ENCODE measurements at places on chromosomes 1 and 21.

GRCh38 chr1:12594966-12595756 lies 22.8 kb downstream of the DHRS3 start:
- DNase-seq = no peak

DNA sequence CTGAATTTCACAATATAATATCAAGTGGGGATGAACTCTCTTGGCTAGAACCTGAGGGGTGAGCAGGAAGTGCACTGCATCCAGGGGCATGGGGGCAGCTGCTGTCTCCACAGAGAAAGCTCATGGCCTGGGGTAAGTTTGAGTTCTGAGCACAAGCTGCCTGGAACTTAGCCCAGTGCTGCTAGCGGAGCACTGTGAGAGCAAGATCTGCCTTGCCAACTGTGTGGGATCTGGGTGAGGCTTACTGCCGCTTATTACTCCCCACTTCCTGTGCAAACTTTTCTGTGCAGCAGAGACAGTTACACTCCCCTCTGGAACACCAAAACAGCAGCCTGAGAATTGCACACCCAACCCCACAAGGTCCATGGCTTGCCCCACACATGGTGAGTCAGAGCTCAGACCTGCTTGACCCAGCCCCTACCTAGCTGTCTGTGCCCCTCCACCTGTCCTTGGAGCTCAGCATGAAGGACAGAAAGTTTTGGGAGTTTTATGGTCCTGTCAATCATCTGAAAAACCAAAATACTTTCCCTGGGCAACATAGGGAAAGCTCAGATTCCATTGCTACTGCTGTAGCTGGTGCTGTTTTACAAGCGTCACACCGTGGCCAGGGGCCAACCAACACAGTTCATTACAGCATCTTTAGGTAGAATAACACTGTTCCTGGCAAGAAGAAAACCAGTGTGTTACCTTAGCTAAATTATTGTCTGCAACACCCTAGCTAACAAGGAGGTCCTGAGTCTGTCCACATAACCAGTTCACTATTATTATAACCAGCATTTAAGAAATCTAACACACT lies 762.1 kb upstream of the NEGR1 start:
- DNase-seq = no peak

DNA sequence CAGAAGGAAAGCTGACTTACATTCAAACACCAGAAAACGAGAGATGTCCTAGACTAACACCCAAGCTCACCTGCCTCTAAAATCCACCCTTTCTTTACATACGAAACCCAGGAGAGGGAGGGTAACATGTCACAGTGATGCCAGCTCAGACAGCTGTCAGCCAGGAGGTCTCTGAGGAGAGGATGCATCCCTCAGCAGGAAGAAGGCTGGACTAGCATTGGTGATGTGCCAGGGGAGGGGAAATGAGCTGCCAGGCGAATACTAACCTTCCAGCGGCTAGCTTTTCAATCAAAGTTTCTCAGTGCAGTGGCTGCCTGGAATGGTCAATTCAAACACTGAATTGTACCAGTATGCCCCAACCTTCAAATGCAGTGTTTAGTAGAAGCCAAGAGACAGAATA lies 3.6 kb upstream of the UBE2G2 start:
- no peak for DNase-seq

- peak; percentile 59 for DNase-seq
These were observed 467 bp downstream of the THRAP3 start for GRCh38 chr1:36224537-36225282.

DNA sequence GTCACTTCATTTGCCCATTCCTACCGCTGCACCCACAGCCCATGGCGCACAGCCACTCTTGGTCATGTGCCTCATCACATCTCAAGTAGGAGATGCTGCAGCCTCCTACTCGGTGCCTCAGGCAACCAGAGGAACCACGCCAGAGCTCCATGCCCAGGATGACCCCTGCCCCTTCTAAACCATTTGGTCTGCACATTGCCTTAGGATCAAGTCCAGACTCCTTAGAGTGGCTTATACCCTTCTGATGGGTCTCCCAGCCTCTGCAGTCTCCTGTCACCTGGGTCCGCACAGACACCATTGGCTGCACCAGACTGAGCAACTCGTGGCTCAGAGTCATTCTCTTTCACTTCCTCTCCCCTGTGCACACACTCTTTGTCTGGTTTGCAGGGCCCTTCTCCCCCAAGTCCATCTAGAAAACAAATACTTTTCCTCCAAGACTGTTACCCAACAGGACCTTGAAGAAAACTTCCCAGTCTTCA lies 2.2 kb upstream of the ADORA3 start:
- DNase-seq = no peak

DNA sequence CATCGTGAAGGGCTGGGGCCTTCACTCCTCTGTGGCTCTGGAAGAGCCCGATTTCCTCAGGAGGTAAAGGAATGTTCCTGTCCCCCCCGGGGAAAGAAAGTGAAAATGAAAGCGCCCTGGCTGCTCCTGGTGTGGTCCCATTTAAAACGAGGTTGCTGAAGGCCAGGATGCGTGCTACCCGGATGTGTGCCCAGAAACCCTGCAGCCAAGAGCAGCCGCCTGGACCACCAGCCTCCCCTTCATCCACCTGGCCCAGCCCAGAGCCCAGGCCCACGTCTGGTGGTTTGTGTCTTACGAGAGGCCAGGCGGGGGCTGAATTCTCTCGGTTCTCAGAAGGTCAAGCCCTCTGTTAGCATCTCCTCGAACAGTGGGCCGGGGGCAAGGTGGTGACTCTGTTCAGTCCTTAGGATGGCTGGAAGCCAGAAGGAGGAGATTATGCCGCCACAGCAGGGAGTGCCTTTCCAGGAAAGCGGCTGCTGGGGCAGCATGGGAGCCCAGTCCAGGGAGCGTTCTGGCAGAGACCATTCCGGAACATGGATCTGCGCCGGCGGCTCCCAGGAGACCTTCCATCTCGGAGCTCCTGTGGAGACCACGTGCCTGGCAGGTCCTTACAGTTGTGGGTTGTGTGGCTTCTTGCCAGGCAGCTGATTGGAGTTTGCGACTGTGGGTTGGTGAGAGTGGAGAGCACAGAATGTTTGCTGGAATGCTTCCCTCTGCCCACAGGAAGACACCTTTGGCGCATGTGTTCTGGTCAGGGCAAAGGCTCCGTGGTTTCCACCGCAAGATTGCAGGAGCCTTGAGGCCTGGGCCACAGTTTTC lies 1.4 kb downstream of the GUK1 start:
- DNase-seq = no peak

DNA sequence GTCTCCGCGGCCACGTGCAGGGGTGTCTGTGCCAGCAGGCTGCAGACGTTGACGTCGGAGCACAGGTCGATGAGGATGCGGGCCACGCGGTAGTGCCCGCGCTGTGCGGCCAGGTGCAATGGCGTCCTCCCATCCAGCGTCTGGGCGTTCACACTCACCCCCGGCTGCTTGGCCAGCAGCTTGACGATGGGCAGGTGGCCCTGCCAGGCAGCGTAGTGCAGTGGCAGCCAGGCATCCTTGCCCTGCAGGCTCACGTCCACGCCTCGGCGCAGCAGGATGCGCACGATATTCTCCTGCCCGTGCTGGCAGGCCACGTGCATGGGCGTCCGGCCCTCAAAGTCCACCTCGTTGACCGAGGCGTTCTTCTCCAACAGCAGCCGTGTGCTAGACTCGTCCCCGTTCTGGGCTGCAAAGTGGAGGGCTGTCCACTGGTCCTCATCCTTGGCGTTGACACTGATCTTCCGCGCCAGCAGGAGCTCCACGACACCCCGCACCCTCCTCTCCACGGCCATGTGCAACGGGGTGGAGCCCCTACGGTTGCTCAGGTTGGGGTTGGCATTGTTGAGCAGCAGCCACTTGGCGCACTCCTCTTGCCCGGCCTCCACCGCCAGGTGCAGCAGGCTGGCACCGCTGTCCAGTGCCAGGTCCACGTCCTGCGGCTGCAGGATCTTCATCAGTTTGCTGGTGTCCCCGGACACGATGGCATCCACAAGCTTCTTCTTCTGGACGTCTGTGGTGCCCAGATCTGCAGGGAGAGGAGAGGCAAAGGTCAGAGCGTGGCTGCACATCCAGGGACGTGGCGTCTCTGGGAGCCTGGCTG lies 25.4 kb downstream of the RIPK4 start:
- no peak for DNase-seq

- DNase-seq = no peak
These were observed 23.7 kb upstream of the HFM1 start for GRCh38 chr1:91428182-91428798.

- no peak for DNase-seq
These were observed 713.4 kb downstream of the PTPRU start for GRCh38 chr1:29949676-29950075.

GRCh38 chr1:63874278-63874880 lies 100.6 kb downstream of the ROR1 start:
- no peak for DNase-seq

DNA sequence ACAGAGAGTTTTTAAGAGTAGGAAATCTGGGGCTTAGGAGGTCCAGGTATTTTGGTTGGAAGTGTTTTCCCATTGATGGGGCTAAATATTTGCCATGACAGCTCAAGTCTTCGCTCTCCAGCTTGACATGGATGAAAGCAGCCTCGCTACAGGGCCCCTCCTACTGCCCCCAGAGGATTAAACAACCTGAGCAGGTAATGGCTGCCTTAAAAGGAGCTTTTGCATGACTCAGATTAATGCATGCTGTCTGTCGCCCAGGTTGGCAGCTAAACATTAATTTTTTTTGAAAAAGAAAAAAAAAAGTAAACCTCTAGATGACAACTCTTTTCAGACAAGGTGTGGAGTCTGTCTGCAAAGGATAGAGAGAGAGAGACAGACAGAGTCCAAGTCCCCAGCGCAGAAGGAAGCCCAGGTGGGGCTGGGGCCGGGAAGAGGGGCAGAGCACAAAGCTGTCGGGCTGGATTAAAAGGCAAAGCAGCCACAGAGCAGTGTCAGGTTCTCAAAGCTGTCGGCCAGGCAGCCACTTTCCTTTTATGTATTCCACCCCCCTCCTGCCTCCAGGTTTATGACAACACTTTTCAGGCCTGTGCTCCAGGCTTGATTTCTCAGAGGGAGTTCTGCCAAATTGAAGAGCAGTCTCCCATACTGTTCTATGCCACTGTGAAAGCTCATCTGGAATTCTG lies 127.9 kb downstream of the CLIC6 start:
- DNase-seq = no peak

GRCh38 chr1:160256396-160257046 lies 5.8 kb downstream of the DCAF8 start:
- no peak for DNase-seq

Measured in BJ (cell line).